ENCODE measurements at places on chromosomes 1 and 21.

DNA sequence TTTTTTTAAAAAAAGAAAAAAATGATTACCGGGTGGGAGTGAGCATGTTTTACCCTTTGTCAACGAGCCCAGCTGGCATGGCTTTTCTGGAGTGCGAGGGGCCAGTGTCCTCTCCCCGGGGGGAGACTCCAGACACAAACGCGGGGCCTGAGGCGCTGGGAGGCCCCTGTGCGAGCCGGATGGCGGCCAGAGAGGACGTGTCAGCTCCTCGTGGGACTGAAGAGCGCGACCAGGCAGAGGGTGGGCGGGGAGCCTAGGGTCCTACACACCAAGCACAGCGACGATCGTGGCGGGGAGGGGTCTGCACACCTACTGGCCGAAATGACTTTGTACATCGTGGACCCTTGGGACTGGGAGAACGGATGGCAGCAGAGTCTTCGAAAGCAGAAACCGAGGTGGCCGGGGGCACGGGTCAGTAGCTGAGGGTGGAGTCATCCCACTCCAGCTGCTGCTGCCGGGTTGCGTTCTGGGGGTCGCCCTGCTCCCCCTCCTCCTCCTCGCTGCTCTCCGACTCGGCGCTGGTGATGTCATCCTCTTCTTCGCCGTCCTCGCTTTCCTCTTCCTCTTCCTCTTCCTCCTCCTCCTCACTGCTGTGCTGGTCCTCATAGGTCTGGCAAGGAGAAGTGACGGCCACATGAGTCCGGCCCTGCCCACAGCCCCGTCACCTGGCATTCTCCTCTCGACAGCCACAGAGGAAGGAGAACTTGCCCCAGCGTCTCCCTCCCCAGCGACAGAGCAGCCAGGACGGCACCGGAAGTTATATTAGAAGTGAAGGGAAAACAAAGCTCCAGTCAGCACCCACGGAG, 78.8 kb downstream of the PIK3CD start:
- DNase-seq = no peak

DNA sequence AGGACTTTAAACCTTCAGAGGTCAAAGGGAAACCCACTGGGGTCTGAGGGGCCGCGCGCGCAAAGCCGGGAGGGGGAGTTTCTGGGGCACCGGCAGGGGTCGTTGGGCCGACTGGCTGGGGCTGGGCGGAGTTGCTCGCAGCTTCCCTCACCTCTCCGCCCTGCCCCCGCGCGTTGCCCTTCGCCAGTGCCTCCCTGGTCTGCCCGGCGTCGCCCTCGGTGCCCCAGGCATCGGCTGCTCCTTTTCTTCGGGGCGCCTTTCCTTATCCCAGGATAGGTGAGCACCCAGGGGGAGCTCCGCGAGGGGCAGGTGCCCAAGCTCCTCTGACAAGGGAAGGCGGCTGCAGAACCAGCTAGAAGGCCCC, 390 bp upstream of the NGF start:
- DNase-seq = no peak

GRCh38 chr1:201020721-201021629, 2.5 kb downstream of the KIF21B start:
- no peak for DNase-seq

DNA sequence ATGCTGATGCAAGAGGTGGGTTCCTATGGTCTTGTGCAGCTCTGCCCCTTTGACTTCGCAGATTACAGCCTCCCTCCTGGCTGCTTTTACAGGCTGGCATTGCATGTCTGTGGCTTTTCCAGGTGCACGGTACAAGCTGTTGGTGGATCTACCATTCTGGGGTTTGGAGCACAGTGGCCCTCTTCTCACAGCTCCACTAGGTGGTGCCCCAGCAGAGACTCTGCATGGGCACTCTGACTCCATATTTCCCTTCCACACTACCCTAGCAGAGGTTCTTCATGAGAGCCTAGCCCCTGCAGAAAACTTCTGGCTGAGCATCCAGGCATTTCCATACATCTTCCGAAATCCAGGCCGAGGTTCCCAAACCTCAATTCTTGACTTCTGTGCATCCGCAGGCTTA, 989.0 kb downstream of the PLA2G4A start:
- no peak for DNase-seq

- DNase-seq = no peak
Observed at GRCh38 chr1:8421721-8422120, 103.8 kb downstream of the SLC45A1 start.

GRCh38 chr1:180026556-180026955, 71.9 kb downstream of the CEP350 start:
- no peak for DNase-seq

DNA sequence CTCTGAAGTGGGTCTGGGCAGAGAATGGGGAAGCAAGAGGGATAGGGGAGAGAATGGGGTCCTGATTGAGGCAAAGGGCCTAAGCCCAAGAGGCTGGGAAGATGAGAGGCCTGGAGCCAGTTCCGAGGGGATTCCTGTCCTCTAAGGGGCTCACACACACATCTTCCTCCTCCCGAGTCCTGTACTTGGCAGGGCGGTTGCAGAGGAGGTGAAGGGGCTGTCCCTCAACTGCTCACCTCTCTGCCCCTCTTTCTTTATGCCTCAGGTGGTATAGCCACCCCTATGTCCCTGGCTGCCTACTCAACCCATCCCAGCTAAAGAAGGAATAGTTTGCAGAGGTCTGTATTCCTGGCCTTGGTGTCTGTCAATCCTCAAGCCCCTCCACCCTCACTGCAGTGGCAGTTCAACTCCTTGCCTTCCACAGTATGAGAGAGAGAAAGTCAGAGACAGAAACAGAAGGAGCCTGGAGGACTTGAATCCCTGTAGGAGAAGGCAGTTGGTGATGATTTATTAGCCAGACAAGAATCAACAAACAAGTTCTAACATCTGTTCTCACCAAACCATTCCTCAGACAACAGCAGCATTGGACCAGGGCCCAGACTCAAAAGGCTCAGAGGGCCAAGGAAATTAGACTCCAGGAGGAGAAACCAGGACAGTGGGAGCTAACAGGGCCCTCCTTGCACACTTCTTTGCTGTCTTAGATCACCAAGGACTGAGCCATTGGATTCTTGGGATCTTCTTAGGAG, 10.7 kb downstream of the SH2D2A start:
- no peak for DNase-seq

DNA sequence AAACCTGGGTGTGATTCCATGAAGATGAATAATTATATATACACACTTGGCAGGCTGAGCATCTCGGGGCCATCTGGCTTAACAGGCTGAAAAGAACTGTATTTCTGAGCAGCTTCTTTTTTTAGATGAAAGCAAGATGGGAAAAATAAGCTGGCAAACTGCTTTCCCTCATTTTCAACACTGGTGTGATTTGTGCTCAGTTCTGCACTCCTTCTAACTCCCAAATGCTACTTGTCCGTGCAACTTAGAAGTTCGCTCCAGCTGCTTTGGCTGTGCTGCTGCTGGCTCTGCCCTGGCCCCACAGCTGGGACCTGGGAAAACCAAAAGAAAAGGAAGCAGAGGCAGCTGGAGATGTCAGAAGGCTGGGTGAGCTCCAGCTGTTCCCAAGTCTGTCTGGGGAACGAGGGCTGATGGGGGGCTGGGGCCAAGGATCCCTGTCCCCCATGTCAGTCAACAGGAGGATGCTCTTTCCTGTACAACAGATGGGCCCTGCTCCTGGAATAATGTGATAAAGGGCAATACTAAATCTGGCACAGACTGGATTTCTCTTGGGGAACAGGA, 44.9 kb downstream of the PAFAH2 start:
- no peak for DNase-seq

GRCh38 chr1:40313958-40314720, 2.9 kb downstream of the COL9A2 start:
- no peak for DNase-seq

- DNase-seq = no peak
Observed at GRCh38 chr1:178243119-178243518, 149.2 kb downstream of the RASAL2 start.

DNA sequence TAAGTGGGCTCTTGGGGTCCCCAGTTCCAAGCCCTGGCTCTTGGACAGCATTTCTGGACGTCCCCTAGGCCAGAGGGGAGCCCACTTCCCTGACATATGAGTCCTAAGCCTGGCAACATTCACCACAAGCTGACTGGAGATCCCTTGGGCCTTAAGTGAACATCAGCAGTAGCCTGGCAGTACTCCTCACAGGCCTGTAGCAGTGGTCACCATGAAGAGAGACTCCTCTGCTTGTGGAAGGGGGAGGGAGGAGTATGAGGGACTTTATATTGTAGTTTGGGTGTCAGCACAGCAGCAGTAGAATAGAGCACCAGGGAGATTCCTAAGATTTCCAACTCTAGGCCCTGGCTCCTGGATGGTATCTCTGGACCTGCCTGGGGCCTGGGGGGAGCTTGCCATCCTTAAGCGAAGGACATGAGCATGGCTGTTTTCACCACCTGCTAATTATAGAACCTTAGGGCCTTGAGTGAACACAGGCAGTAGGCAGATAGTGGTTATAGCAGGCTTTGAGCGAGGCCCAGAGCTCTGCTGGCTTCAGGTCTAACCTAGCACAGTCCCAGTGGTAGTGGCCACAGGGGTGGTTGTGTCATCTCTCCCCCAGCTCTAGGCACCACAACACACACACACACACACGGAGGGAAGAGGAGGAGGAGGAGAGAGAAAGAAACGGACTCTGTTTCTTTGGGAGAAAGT, 71.4 kb upstream of the APOBEC4 start:
- DNase-seq = no peak

DNA sequence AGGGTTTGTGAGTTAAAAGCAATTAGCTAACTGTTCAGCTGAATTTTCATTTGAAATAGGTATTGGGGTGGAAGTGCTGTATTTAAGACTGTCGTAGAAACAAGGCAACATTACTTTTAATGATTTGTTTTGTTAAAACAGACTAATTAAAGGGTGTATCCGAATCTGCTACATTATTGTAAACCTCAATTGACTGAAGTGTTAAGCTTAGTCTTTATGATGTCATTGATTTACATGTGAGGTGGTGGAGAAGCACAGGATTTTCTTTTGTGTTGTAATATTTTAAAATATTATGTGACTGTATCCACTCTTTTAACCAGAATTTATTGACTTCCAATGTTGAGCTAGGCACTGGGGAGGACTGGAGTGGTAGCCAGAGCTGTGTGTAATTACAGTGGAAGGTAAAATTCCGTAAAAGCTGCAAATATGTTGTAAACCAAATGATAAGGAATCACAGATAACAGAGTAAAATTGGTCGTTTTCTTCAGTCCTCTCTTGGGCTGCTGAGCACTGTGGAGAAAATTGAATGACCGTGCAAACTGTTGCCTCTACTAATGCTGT, 1.6 kb downstream of the HOOK1 start:
- DNase-seq = no peak

DNA sequence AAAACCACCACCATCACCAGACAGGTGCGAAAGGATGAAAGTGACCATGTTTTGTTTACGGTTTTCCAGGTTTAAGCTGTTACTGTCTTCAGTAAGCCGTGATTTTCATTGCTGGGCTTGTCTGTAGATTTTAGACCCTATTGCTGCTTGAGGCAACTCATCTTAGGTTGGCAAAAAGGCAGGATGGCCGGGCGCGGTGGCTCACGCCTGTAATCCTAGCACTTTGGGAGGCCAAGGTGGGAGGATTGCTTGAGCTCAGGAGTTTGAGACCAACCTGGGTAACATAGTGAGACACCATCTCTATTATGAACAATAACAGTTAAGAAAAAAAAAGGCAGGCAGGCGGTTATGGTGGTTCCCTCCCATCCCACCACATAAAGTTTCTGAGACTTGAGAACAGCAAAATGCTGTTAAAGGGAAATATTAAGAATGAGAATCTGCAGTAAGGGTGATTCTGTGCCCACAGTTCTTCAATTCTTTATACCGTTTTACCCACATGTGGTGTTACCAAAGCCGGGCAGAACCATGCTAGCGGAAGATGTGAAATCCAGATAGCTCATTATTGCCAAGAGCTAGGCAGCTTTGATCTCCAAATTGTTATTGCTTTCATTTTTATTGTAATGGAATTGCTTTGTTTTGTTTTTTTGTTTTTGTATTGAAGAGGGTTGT, 34.5 kb upstream of the TDRD10 start:
- no peak for DNase-seq

DNA sequence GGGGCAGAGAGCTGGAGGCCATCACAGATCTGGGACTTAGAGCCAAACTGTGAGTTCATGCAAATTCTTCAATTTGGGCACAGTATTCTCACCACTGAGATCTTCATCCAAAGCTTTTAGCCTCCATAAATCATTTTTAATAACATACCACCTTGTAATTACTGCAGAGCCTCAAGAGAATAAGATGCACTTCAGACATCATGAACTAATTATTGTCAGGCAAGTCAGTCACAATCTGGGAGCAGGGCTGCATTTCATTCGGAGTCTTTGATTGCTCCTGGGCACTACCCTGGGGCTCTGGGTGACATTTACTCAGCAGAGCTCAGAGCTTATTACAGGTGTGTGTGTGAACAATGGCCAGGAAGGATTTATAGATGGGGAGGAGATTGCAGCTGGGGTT, 623.7 kb downstream of the PTPRU start:
- no peak for DNase-seq

DNA sequence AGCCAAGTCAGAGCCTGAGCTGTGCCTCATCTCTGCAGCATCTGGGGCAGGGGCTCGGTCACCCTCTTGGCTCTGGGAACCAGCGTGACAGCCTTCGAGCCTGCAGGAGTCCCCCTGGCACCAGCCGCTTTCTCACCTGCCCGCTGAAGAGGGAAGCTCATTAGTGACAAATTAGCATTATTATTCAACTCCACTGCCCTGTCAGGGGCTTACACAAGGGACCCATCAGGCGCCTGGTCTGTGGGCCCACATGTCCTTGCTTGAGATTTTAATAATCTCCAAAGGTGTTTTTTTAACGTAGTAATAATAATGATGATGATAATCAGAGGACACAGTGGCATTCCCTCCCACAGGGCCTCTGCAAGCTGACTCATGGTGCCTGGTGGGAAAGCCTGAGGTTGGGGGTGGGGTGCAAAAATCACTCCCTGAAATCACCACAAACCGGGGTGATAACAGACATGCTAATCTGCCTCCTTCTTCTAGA, 98.1 kb upstream of the IGSF21 start:
- no peak for DNase-seq

DNA sequence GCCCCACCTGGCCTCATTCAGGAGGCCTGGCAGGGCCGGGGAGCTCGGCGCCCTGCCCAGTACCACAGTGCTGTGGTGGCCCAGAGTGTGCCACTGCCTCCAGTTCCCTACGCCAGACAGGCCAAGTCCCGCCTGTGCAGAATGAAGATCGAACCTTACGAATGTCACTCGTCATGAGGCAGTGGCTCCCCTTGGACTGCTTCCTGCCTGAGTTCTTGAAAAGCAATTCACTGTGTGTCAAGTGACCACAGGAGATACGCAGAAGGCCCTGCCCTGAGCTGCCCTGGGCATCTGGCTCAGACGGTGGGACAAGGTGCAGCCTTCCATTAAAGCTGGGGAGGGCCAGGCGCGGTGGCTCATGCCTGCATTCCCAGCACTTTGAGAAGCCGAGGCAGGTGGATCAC, 49.6 kb upstream of the LRP8 start:
- no peak for DNase-seq

- DNase-seq = no peak
Observed at GRCh38 chr1:24373710-24374109, 39.9 kb downstream of the STPG1 start.

- DNase-seq = no peak
Observed at GRCh38 chr1:101262060-101262459, 25.2 kb downstream of the S1PR1 start.

DNA sequence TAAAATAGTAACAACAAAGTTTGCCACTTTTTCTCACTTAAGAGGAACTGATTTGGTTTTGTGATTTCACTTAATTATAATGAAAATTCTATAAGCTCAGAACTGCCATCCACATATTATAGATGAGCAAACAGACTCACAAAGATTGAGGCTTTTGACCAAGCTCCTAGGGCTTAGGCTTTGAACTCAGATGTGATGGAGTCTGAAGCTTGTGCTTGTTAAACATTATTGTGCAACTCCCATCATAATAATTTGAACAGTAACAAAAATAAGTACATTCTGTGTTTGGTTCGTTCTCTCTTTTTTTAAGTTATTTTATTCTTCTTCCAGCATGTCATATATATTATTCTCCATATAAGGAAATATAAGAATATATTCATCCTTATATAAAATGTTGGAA, 403.4 kb downstream of the PTPRC start:
- no peak for DNase-seq
